ENCODE measurements at places on chromosomes 1 and 21. TPM values are rescaled to one million over a fixed set of nuclear protein-coding genes. Genes with fewer than 3 reads are reported as not detected.

DNA sequence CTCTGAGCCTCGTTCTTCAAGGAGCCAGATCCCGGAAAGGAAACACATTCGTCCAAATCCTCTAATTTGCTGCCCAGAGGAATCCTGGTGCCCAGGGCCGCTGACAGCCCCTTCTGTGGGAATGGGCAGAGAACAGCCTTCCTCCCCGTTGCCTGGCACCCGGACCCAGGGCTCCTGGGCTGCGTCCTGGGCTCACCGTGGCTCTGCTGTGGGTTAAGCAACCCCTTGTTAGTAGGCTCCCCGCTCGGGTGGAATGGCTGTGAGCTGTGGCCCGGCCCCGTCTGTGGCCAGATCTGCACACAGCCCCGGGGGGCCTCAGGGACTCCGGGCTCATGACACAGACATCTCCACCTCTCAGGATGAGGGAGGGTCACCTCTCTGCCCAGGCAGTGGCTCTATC lies 122.9 kb upstream of the ARHGEF16 start:
- DNase-seq = no peak

DNA sequence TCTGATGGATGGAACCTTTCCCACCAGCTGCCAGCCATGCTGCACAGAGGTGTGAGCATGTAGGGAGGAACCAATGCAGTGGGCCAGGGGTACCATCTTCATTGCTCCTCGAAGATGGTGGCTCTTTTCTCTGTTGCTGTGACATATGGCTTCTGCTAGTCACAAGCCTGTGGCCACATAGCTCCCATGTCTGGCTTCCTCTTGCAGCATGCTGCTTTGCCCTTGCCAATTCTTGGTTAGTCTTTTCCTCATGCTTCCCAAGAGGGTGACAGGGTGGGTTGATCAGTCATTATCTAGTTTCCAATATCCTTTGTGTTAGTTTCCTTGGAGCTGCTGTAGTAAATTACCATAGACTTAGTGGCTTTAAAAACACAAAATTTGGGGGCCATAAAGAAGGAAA lies 123.4 kb downstream of the ETS2 start:
- DNase-seq = no peak

- DNase-seq = no peak
Measured at GRCh38 chr1:94218332-94218731, 19.1 kb downstream of the ARHGAP29 start.

DNA sequence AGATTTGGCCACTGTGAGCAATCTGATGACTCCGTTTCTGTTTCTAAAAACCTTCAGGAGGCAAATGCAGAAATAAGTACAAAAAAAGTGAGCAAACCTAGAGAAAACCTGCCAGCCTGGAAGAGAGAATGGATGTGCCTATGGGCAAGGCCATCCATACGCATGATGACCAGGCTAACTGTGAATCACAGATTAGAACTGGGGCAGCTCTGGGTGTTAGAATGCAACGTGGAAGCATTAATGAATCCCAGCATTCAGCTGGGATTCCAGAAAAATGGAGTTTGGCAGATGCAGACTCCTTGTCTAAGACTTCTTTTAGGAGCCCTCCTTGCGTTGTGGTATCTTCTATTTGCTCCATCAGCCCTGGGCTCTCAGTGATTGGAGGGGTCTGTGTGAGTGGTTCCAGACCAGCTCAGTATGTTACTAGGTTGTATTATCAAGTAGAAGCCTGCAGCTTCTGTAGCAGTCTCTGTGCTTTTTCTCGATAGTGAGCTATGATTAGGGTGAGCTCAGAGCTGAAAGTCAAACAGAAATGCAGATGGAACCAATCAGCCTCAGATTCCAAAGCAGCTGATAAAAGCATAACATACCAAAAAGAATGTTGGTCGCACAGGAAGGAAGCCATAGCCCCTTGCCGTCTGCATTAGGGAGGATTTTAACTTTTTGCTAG lies 154.0 kb downstream of the PSMG1 start:
- no peak for DNase-seq

DNA sequence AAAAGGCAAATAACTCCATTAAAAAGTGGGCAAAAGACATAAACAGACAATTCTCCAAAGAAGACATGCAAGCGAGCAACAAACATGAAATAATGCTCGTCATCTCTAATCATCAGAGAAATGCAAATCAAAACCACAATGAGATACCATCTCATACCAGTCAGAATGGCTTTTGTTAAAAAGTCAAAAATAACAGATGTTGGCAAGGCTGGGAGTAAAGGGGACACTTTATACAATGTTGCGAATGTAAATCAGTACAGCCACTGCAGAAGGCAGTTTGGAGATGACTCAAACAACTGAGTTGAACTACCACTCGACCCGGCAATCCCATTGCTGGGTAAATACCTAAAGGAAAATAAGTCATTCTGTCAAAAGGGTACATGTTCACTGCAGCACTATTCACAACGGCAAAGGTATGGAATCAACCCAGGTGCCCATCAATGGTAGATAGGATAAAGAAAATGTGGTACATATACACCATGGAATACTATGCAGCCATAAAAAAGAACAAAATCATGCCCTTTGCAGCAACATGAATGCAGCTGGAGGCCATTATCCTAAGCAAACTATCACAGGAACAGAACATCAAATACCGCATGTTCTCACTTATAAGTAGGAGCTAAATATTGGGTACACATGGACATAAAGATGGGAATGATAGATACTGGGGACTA lies 25.9 kb downstream of the TSPAN2 start:
- DNase-seq = no peak

DNA sequence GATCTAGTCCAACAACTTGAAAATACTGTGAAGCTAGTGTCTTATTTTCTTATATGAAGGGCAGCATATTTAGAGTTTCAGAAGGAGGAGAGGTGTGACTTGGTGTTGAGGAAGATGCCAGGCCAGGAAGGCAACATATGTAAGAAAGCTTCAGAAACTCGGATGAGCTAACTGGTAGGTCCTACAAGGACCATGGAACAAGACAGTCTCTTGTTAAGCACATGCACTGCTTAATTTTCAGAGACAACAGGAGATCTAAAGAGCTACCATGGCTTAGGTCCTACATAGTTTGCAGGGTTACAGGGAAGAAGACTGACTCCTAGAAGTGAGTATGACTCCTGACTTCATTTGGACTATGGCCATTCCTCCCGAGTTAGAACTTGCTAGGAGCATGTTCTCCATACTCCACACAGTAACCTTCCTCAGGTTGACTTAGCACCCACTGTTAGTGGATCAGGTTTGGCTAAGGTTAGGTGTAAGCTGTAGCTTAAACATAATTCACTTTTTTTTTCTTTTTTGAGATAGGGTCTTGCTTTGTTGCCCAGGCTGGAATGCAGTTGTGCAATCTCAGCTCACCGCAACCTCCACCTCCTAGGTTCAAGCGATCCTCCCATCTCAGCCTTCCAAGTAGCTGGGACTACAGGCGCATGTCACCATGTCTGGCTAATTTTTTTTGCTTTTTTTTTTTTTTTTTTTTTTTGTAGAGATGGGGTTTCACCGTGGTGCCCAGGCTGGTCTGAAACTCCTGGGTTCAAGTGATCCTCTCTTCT lies 31.0 kb downstream of the ANGEL2 start:
- no peak for DNase-seq

ZNF593OS gene
- not detected for total RNA-seq

BTBD8 gene
- total RNA-seq = 2.9 TPM

S100A9 gene
- 281 TPM for total RNA-seq

MYCBP gene
- total RNA-seq = 21.2 TPM

PLA2G2A gene
- total RNA-seq = 0.28 TPM
